ENCODE measurements at places on chromosomes 3 and 15.

DNA sequence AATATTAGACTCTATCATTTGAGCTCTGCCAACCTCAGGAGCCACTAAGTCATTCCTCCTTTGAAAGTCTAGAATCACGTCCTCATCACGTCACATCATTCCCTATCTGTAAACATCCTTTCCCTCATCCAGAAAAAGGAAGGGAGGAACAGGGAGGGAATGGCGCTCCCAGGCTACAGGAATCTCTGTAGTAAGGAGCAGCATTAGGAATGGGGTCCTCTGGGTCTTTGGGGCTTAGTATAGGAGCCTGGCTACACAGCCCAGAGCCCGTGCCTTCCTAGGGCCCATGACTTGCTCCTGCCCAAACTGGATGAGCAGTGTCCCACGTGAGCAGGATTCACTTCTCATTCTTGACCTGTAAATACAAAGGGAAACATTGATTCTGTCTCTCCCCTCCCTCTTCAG is 1.6 kb downstream of the TAGLN3 start:
- H3K27ac ChIP-seq = no peak overlapping the region
- peaks cover 21% of the 10 kb centered on the region for H3K4me1 ChIP-seq
- DNase-seq = no peak
- no peaks in the 10 kb centered on the region for H3K36me3 ChIP-seq
- no peak overlapping the region for H3K4me3 ChIP-seq

DNA sequence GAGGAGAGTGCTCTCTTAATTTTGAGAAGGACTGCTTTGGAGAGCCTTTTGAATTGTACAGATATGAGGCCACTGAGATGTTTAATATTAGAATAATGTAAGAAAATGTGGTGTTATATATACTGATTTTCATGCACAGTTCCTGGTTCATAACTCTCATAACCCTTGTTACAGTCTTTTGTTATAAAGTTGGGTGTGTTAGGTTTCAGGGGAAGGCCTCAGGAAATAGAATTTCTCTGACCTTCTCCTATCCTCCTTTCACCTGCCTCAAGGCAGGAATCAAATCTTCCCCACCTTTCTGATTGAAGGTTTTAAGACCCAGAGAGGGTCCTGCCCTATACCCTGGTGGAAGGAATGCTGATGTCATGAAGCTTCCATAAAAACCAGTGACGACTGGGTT is 245.9 kb downstream of the NSUN3 start:
- H3K4me1 ChIP-seq = no peaks in the 10 kb centered on the region
- no peaks in the 10 kb centered on the region for H3K27me3 ChIP-seq
- no peak for DNase-seq
- H3K27ac ChIP-seq = no peak overlapping the region

GRCh38 chr3:145518639-145519038 is 642.3 kb downstream of the PLOD2 start:
- no peaks in the 10 kb centered on the region for H3K4me1 ChIP-seq
- H3K27ac ChIP-seq = no peak overlapping the region
- H3K4me3 ChIP-seq = no peak overlapping the region
- peaks cover 1% of the 10 kb centered on the region for H3K36me3 ChIP-seq

DNA sequence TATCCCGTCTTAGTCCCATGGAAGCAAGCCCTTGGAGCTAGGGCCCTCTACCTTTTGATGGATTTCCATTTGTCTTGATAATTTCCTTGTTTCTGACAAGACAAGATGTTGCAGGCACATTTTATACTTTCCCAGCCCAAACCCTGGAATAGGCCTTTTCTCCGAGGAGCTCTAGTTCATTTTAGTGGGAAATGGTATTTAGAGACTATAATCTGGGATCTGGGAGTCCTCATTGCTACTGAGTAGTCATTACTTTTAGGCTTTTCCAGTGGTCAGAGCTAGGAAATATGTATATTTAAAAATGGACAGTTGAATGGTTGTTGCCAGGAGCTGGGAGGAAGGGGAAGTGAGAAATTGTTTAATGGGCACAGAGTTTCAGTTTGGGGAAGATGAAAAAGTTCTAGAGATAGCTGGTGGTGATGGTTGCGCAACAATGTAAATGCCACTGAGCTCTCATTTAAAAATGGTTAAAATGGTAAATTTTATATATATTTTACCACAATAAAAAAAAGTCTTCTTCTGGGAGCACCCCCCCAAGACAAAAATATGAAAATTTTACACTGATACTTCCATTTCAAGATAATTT is 31.6 kb downstream of the MLH1 start:
- no peak overlapping the region for H3K27ac ChIP-seq
- H3K36me3 ChIP-seq = peaks cover 57% of the 10 kb centered on the region
- no peak for DNase-seq
- no peaks in the 10 kb centered on the region for H3K27me3 ChIP-seq
- no peak overlapping the region for H3K4me3 ChIP-seq

DNA sequence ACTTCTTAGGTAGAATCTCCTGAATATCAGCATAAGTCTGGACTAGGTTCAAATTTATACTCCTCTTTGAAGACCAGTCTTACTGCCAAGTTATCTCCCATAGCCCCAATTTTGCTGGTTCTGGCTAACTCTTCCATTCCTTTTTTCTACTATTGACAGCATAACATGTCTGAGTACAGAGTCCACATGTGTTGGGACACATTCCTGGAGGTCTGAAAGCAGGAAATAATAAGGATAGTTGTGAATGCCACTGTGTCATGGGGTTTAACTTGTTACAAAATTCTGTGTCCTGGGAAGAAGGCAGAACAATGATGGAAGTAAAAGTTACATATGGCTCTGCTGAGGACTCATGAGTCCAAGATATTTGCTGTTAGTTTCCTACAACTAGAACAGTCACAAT is 57.4 kb upstream of the ZBTB20 start:
- H3K36me3 ChIP-seq = no peaks in the 10 kb centered on the region
- no peak overlapping the region for H3K4me3 ChIP-seq
- H3K4me1 ChIP-seq = no peaks in the 10 kb centered on the region
- H3K27ac ChIP-seq = no peak overlapping the region

DNA sequence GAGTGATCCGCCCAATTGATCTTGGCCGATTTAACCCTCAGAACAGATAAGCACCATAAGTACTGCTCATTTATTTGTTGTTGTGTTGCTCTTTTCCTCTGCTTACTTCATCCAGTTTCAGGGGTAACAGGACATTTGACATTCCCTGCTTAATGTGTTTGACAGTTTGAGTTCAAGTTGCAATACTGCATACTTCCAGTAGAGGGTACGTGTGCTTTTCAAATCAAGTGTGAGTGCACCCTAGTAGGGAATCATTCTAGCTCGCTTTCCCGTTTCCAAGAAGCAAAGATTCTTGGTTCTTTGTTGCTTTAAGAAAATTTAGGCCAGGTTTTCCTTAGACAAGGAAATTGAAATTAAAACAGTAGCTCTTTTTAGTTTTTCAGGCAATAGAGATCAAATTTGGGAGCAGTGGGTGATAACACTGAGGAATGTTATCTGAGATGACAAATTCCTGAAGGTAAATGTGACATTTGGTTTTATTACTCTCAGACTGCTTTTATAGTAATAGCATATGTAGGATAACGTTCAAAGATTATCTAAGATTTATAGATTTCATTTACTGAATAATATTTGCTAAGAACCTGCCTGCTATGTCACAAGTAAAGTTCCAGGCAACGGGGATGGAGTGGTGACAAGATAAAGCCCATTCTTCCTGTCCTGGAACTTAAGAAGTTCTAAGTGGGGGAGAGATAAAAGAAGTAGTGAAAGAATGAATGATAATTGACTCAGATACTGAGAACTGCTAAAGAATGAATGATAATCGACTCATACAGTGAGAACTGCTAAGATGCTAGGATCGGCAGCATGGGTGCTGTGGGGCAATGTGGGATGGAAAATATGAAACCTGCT is 73.3 kb downstream of the SYNPR start:
- H3K4me3 ChIP-seq = no peak overlapping the region
- no peaks in the 10 kb centered on the region for H3K36me3 ChIP-seq
- DNase-seq = no peak
- H3K27ac ChIP-seq = no peak overlapping the region
- no peaks in the 10 kb centered on the region for H3K4me1 ChIP-seq

- H3K36me3 ChIP-seq = peaks cover 21% of the 10 kb centered on the region
- peaks cover 6% of the 10 kb centered on the region for H3K4me1 ChIP-seq
- no peak overlapping the region for H3K27ac ChIP-seq
- H3K4me3 ChIP-seq = no peak overlapping the region
These were observed 144.7 kb upstream of the CGNL1 start for GRCh38 chr15:57231559-57231958.

DNA sequence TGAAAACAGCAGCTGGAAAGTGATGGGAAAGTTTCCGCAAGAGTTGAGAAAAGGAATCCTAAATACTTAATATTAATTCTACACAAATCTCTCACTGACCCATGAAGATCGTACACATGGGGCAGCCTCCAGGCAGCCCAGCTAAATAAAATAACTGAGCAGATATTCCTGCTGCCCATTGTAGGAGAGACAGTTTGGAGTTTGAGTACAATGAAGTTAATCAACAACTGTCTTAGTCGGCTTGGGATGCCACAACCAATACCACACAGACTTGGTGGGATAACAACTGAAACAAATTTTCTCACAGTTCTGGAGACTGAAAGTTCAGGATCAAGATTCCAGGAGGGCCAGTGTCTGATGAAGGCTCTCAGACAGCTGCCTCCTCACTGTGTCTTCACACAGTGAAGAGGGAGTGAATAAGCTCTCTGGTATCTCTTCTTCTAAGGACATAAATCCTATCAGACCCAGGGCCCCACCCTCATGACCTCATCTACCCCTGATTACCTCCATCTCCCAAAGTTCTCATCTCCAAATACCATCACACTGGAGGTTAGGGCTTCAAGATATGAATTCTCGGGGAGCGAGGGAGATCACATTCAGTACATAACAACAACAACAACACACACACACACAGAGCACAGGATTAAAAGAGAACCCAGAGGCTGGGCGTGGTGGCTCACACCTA is 9.7 kb downstream of the TRPM7 start:
- no peak for DNase-seq
- H3K4me1 ChIP-seq = peaks cover 22% of the 10 kb centered on the region
- no peaks in the 10 kb centered on the region for H3K27me3 ChIP-seq
- H3K4me3 ChIP-seq = no peak overlapping the region
- no peak overlapping the region for H3K27ac ChIP-seq

Measured in central memory CD8-positive, alpha-beta T cell (primary cell).